Calu3 (cell line): ENCODE measurements at places on chromosomes 16 and 17. TPM values are rescaled to one million over a fixed set of nuclear protein-coding genes. Genes with fewer than 3 reads are reported as not detected.
A peak's percentile ranks its signal among the peaks of the same experiment; 100 is the strongest.

EVPLL gene
- total RNA-seq, result 1.4 and 2.4 TPM in 2 replicates

- no peaks in the 10 kb centered on the region for H3K36me3 ChIP-seq
- no peak overlapping the region for H3K4me3 ChIP-seq
- H3K4me1 ChIP-seq, result no peaks in the 10 kb centered on the region
- DNase-seq, result no peak
Measured at GRCh38 chr16:59684911-59685310, 950.8 kb upstream of the GOT2 start.

GRCh38 chr17:43439041-43439440, 40.2 kb downstream of the ARL4D start:
- H3K4me3 ChIP-seq, result no peak overlapping the region
- H3K27ac ChIP-seq, result no peak overlapping the region
- H3K27me3 ChIP-seq, result no peaks in the 10 kb centered on the region
- H3K36me3 ChIP-seq, result no peaks in the 10 kb centered on the region
- no peak for DNase-seq

DNA sequence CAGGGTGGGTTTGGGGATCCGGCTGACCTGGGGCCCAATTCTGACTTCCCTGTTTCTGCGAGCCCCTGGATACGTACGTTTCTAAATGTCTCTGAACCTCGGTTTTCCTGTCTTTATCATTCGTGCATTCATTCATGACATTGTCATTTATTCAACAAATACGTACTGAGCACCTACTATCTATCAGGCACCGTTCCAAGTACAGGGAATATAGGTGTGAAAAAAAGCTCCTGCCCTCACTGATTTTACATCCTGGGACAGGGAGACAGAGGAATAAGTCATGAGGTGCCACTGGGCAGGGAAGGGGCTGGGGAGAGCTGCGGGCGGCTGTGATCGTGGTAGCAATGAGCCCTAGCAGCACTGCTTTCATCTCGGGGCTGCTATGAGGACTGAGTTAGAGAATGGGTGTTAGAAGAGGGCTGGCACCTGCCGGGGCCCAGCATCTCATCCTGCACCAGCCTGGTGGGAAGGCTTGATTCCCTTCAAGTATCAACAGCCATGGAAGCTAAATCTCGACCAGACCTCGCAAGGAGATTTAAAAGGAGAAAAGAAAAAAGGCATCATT, 88.3 kb upstream of the DNAH17 start:
- no peaks in the 10 kb centered on the region for H3K27me3 ChIP-seq
- no peak for DNase-seq
- no peak overlapping the region for H3K4me3 ChIP-seq
- H3K36me3 ChIP-seq, result peaks cover 25% of the 10 kb centered on the region
- H3K4me1 ChIP-seq, result peaks cover 45% of the 10 kb centered on the region

- peak overlapping the region; percentile 87 for H3K27ac ChIP-seq
- peaks cover 28% of the 10 kb centered on the region for H3K4me1 ChIP-seq
- peak; percentile 94 for DNase-seq
- no peaks in the 10 kb centered on the region for H3K27me3 ChIP-seq
Measured at GRCh38 chr16:68529931-68530701, 9.0 kb upstream of the ZFP90 start.

- no peak for DNase-seq
- H3K27me3 ChIP-seq, result no peaks in the 10 kb centered on the region
- no peak overlapping the region for H3K27ac ChIP-seq
- no peaks in the 10 kb centered on the region for H3K4me1 ChIP-seq
Measured at GRCh38 chr17:80754846-80755245, 210.2 kb downstream of the RPTOR start.
